ENCODE measurements at places on chromosomes 1 and 21.

DNA sequence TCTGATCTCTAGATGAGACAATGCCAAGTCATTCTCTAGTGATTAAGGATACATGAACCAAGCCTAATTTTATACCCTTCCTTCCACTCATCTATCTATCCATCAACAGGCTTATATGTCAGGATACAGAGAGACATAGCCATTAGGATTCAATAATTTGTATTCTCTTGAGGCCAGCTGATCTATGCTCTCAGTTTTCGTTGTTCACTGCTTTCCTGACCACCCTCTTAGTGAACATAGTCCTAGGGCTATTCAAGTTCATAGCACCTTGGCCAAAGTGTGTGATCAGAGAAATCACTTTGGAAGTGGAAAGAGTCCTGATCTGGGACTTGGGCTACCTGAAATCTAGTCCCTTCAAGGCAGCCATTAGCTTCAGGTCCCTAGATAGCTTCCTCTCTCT, 4.2 kb upstream of the KPRP start:
- DNase-seq = no peak

DNA sequence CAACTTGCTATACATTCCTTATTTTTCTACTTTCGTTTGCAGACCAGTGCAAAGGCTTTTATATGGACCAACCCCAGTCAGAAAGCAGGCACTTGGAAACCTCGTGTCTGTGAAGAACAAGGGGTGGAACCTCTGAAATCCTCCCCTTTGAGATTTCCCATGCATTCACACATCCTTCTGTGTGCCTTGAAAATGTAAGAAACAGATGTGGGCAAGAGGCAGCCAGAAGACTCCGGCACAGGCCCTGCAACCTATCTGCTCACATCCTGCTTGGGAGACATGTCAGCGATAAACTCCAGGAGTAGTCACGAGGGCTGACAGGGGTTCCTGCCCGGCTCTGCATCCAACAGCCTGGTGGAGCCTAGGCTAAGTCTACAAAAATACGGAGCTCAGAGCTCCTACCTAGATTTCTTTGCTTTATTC, 42.5 kb downstream of the ETS2 start:
- DNase-seq = no peak

DNA sequence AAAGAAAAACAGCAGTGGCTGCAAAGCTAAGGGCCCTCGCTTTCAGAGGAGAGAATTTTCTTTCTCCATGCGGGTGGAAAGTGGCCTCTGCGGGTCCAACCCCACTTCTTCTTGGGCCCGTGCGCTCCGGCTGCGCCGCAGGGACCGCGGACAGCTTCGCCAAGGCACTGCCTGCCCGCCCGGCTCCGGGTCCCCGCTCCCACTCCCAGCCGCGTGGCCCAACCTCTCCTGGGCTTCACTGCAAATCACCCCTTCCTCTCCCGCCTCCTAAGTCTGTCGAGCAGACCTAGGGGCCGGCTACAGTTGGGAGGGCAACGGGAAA, 1.0 kb upstream of the RUNX3 start:
- DNase-seq = no peak

DNA sequence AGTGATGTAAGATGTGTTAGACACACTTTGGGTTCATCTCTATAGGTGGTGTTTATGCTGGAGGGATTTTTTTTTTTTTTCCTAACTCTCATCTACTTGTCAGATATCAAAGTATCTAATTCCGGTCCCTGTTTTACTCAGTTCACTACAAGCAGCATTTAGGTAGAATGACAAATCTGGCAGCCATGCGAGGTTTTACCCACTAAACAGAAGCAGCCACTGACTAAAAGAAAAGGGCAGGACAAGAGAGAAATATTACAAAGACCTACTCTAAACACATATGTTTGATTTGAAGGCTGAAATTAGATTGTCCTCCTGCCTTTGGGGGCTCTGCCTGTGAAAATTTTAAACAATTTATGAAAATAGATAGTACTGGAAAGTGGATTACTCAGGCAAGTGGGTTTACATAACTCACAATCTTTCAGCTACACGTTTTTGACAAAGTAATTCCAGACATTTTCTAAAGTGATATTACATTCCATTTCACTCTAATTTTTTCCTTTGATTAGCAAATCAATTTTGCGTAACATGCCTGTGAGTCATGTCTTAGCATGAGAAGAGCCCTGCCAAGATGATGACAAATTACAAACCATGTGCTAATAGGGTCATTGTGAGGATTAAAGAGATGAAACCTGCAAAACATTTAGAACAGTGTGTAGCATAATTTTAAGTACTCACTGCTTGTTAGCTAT, 172.6 kb downstream of the PLA2G4A start:
- no peak for DNase-seq

GRCh38 chr1:181661569-181661968, 178.3 kb downstream of the CACNA1E start:
- no peak for DNase-seq

GRCh38 chr1:109296782-109297181, 10.0 kb downstream of the MYBPHL start:
- no peak for DNase-seq

DNA sequence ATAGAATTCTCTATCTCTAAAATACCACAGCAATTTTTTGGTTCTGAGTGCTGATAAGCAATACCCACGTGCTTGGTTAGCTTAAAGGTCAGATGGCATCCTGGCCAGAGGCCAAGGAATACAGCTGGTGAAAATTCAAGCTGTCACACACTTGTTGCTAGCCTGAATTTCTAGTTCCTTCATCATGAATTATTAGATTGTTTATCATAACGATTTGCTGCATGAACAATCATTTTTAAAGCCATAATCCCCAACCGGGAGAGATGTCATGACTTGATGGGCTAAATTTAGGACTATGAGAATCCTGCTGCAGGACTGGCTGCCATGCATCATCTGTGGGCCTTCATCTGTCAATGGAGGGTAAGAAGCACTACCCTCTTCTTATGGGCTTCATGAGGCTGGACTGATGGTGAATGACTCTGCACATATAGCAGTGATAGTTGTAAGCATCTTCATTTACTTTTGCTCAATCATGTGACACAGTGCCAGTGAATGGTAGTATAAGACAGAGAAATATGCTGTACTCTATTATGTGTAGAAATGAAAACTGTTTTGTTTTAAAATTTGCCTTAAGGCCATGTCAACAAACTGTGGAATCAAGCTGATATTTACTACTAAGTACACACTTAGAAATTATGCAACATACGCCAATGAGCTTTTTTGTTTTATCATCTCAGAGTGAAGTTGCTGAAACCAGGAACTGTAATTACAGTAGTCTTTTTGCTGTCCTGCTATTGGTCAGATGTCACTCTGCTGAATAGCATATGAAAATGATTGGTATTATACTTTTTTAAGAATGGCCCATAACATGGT, 80.5 kb upstream of the RALGPS2 start:
- DNase-seq = no peak

GRCh38 chr1:203470240-203470639, 5.4 kb upstream of the PRELP start:
- DNase-seq = no peak

- DNase-seq = no peak
Observed at GRCh38 chr1:204361341-204361771, 1.6 kb upstream of the PLEKHA6 start.

DNA sequence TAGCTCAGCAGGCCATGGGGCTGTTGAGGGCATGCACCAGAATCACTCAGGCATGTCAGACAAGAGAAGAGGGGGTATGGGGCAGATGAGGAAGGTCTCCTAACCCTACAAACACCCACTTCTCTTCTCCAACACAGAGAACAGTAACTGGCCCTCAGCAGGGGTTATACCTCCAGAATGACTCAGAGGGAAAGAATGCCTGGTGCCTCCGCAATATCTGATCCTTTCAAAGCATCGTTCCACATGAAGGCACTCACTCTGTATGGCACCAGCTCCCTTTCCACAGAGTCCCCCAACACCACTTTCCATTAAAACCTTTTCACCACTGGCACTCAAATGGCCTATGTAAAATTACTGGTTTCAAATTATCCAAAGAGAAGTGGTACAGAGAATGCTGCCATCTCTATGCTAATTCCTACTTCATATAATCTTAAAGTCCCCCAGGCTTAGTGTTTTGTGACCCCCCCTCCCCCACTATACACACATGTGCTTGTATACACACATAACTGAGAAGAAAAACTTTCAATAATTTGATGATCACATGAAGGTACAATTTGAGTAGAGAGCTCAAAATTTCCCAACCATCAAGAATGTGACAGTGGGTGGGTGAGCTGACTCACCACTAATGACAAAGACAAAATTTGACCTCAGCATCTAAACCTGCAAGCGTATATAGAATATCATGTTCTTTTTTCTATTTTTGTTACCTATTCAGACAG, 91.5 kb downstream of the SIPA1L2 start:
- DNase-seq = no peak

- no peak for DNase-seq
Observed at GRCh38 chr1:45266151-45266801, 59.9 kb upstream of the ZSWIM5 start.

DNA sequence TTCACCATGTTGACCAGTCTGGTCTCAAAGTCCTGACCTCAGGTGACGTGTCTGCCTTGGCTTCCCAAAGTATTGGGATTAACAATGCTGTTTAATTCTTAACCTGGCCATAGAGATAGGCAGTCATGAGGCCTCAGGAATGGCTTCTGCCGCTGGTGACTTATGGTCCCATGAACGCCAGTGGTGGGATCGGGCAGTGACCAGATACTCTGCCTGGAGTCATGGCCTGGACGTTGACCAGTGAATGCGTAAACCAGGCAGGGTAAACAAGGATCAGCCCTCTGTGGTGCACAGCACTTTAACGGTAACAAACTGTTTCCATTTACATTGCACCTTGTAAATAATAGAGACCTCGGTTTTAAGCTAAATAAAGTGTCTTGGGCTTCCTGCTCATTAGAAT, 23.0 kb downstream of the MTARC1 start:
- DNase-seq = no peak

DNA sequence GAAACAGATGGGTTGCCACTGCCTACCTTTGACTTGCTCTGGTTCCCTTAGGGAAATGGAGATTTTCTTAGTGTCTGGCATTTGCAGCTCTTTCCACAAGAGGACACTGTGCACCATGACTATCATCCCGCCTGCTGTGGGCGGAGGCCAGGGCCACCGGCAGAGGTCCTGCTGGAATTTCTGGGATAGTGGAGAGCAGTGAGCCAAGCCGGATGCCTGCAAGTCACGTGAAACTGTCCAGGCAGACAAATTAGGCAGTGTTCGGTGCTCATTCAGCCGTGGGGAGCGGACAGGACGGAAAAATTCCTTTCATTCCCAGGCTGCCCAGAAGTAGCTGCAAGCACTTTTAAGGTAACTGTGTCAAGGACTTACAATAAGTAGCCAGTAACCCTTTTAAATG, 43.4 kb downstream of the IGSF5 start:
- DNase-seq = no peak

GRCh38 chr1:208250613-208251012, 6.4 kb upstream of the PLXNA2 start:
- DNase-seq = no peak

DNA sequence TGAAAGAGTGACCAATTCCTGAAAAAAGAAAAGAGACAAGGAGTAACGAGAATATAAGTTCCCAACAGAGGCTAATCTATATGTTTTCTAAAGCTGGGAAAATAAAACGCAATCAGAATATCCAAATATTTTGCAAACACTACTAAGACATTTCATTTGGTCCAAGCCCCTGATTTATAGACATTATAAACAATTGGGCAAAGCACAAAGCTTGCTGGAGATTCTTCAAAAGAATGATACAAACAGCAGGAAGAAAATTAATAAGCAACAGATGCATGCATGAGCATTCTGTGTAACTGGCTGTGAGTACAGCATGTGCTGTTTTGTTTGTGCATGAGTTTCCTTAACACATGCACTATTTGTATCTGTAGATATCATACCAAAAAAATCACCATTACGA, 552.9 kb downstream of the LTN1 start:
- DNase-seq = no peak

DNA sequence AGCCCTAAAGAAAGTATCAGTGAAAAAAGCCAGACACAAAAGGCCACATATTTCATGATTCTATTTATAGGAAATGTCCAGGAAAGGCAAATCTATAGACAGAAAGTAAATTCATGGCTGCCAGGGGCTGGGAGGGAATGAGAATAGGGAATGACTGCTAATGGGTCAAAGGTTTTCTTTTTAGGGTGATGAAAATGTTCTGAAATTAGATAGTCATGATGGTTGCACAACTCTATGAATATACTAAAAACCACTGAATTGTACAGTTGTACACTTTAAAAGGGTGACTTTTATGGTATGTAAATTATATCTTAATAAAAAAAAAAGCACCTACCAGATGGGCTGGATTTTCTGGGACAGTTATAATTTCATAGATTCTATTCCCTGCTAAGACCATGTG, 114.8 kb downstream of the CNIH3 start:
- no peak for DNase-seq

- DNase-seq = no peak
Observed at GRCh38 chr1:86773341-86774288, 69.2 kb downstream of the SH3GLB1 start.

GRCh38 chr1:199046618-199047017, 407.8 kb downstream of the PTPRC start:
- no peak for DNase-seq

GRCh38 chr1:90344963-90345730, 350.2 kb downstream of the ZNF326 start:
- DNase-seq = no peak

Measured in esophagus squamous epithelium (tissue), 5 donors.